Activated T-helper 9 cell treated with anti-CD3 and anti-CD28 coated beads, Interleukin-2, amount 50 U/mL, for 16 hours (primary cell): ENCODE measurements at places on chromosomes 16 and 17.

DNA sequence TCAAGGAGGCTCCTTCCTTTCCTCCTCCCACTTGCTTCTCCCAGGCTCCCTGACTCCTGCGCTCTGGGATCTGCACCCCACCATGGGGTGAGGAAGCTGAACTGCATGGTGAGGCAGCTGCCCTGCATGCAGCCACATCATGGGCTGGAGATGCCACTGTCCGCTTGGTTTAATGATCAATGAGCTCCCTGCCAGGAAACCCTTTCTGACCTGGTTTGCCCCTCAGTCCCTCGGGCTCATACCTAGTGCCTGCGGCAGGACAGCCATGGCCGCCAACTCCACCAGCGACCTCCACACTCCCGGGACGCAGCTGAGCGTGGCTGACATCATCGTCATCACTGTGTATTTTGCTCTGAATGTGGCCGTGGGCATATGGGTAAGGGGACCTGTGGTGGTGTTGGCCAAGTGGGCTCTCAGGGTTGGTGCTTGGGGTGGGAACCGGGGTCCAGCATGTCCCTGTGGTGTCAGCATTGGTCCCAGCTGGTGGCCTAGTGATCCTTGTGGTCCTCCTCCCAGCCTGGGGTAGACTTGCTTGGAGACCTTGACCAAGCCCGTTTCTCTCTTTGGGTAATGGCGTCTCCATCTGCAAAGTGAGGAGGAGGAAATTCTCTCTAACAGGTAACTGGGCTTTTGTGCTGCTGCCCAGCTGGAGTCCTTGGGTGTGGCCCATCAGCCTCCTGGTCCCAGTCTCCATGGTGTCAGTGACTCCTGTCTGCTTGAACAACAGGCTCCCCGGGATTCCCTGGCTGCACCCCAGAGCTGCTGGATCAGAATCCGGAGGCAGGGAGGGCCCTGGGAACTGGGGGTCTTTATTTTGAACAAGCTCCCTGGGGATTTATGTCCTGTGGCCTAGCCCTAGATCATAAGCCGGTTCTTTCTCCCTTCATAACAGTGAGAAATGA lies at the start of gene SLC5A10:
Gene SLC5A10, plus strand, starts transcription at position 225 of the 902 bp plus-strand sequence. Its CDS starts 41 bp downstream, at position 266.
- no peak for DNase-seq

DNA sequence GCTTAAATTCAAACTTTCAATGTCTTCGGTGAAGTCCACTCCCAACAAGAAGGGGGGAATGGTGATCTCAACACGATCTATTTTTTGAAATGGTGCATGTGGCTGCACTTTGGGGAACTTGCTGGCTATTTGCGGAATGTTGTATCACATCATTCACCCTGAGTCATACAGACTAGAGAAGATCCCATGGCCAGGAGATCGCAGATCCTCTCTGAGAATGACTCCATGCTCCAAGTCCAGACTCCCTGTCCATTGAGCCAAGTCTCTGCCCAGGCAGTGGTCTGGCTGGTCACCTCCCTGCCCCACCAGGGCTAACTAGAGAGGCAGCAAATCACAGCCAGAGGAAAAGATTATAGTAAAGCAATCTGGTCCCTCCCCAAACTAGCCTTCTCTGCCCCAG lies 120.6 kb downstream of the XYLT1 start:
- no peak for DNase-seq

DNA sequence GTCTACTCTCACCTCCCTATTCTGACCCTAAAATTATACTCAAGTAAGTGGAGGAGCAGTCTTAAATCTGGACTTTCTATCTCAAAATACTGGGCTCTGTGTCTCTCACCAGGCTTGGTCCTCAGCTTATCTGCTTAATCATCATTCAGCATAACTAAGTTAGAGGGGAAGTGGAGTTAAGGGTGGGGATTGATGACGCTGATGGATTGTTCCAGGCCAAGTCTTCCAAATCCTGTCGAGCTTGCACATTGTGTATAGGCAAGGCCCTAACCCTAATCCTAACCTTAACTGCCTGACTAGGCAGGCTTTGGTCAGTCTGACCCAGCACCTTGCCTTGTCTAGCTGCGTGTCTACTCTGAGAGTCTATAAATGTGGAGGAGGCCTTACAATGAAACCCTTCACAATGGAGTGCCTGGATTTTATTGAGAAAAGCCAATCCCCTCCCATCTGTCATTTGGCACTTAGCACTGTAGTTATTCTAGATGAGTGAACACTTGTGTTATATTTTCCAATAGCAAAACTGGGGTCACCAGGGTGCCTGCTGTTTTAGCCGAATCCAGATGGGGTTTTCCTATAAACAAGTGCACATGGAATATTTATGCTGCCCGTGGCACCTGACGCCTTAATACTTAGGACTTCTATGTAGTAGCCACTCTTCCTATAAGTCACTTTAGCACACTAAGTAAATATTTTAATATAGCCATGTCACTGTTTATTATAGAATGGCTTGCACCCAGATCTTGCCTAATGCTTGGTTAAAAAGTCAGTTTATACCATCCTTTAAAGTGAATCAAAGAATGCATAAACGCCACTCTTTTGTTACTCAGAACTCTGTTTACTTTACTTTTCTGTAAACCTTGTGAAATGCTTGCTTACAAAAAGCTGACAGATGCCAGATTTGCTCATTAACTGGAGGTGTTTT lies 193.2 kb upstream of the MYOCD start:
- DNase-seq, result no peak

- no peak for DNase-seq
Observed at GRCh38 chr17:19002805-19003542, 1.6 kb downstream of the FAM83G start.

DNA sequence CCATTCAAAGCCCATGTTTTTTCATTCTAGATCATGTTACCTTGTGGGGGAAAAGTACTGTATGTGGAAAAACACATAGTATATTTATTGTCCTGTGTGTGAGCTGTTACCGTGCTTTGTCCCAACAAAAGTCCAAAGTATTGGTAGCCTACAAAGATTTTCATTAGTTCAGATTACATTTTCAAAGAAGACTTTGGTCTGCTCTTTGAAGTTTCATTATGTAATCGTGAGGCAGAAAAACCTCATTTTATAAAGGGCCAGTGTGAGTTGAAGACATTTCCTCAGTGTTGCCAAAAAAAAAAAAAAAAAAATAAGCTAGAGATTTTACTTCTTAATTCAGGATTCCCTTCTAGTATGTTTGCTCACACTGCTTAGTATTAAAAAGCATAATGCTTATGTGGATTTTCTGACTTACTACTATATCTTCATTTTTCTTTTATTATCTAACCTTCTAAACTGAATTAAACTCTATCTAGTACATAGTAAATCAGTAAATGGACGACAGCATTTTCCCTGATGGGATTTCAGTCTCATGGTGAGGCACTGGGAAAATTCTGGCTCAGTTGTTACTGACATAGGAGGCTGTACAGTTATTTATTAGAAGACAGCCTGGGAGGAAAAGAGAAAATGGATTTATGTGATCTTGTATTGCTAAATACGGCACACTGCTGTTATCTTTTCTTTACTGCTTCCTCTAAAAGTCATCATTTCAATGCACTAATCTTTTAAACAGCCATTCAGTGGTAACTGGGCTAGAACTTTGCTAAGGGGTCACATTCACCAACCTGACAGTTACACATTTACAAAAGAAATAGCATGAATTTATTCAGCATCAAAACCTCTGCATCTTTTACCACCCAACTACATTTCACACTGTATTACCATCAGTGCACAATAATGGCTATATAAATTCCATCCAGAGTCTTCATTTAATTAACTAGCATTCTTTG lies 100.6 kb downstream of the STXBP4 start:
- no peak for DNase-seq

GRCh38 chr17:76550712-76551615 lies 11.1 kb downstream of the PRCD start:
- no peak for DNase-seq

DNA sequence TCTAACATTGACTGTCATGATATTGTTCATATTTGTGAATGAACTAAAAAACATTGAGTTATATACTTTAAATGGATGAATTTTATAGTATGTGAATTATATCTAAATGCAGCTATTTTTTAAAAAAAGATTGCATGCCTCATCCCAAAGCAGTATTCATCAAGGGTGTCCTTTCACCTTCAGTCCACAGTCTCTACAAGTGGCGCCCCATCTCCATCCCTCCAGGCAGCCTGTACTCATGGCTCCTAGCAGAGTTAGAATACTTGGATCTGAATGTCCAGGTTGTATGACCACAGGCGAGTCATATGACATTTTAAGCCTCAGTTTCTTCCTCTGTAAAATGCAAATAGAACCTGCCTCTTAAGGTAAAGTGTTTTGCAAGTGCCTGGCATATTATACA lies 69.8 kb downstream of the TMEM100 start:
- no peak for DNase-seq

GRCh38 chr16:82993926-82994325 lies 367.2 kb downstream of the CDH13 start:
- no peak for DNase-seq

DNA sequence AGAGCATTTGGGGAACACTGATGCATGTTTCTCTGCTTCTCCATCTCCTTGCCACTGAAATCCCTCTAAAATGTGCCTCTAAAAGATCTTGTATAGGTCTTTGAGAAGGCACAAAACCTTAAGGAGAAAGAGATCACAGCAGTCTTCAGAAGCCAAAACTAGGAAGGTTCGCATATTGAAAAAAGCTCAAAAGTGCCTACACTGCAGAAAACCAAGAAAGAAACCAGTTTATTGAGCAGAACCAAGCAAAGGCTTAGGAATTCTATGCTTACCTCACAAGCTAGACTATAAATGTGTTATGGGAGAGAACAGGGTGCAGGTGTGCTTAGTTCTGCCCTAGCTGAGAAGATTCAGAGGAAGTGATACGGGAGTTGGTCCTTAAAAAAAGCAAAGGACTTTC lies 16.6 kb downstream of the DGKE start:
- DNase-seq, result no peak

DNA sequence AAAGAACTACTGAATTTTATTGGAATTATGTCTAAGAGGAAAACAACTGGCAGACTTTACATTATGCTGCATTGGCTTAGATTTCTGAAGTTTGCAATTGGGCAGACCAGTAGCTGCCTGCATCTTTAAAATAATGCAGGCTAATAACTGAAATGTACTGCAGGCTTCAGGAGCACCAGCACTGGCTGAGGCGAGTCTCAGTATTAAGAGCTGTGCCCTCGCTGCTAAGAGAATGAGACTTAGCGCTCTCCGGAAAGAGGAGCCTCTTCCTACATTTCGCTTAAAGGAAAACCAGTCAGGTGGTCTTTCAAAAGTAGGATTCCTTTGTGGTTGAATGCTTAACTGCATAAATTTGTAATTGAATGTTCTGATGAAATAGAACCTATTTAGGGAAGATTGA lies 885 bp downstream of the CNTNAP4 start:
- DNase-seq, result no peak
